ENCODE measurements at places on chromosomes 5 and 9.

DNA sequence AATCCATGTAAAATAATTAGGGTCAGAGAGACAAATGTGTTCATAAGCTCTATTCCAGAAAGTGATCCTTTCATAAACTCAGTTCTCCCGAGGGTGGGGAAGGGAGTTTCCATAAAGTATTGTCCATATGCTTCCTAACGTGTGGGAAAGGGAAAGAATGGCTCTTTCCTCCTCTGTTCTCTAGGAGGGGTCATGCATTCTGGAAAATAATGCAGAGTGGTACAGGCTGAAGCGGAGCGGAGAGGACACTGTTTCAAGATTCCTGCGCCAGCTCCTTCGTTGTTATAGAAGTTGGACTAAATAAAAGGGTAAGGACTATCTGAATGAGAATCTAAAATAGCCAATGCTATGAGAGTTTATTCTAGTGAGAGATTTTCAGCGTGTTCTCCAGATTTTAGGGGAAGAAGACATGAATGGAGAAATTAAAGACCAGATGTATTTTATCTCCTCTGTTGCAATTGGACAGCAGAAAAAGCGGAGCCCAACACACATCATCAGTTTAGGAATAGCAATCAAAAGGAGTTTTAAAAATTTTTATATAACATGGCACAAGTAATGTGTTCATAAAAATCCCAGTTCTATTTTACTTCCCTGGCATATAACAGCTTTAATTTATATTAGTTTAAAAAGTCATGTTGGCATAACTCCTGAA is 166.9 kb upstream of the MPDZ start:
- DNase-seq, result no peak

DNA sequence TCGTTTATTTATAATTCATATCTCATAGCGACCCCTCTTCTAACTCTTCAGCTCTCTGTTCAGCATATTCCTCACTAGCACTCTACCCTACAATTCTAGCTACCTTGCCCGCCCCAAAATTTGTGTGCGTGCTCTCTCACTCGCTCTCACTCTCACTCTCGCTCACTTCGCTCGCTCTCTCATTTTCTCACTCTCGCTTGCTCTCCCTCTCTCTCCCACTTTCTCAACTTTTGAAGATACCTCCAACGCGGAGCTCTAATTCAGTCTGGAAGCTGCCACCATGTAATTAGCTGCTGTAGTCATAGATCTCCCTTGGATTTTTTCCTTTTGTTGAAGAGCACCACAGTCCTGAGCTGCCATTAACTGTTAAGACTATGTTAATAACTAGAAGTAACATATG is 30.4 kb downstream of the GPR21 start:
- DNase-seq, result no peak

DNA sequence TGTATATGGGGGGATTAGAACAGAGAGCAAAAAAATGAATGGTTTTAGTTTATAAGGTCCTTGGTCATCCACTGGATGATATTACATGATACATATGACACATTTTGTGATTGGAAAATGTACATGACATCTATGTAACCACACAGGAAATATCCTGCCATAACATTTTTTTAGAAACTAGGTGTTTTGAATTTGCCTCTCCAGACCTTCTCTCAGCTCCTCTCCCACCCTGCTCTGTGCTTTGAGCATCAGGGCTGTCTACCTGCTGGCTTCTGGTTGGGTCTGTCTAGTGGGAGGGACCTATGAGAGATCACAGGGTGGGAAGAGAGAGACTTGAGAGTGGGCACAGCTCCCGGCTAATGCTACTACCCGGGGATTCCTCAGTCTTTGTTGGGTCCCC is 24.4 kb downstream of the AKNA start:
- no peak for DNase-seq

GRCh38 chr5:116771466-116772151 is 197.0 kb upstream of the SEMA6A start:
- no peak for DNase-seq

DNA sequence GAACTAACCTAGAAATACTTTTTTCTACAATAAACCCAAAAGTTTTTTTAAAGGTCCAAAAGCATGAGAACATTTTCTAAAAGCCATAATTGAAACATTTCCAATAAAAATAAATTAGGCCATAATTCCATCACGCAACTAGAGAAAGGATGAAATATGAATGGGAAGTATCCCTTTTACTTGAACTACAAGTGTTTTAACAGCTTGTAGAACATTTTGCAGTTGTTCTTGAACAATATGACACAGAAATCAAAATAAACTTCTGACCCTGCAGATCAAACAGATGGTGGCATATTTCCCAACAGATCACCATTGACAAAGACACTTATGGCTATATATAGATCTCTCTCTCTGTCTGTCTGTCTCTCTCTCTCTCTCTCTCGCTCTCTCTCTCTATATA is 624.4 kb downstream of the PSAT1 start:
- DNase-seq, result no peak

- no peak for DNase-seq
Measured at GRCh38 chr9:136545692-136545964, 220 bp downstream of the NOTCH1 start.

GRCh38 chr5:527646-528628 is 3.7 kb upstream of the SLC9A3 start:
- DNase-seq, result no peak

DNA sequence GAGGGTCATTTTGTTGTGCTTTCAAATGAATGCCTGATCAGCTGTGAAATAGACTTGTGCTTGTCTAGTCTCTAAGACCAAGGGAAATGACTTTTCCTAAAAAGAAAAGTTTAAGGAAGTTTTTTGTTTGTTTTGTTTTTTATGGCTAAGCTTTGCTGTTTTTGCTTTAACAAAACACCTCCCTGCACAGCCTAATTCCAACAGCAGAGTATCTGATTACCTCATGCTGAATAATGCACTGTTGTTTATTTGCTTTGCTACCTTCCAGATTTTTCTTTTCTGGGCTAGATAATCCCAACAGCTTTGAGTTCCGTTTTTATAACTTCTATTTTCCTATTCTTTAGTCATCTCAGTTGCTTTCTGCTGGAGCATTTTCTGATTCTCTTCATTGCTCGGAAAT is 95.8 kb downstream of the AOPEP start:
- DNase-seq, result no peak

- no peak for DNase-seq
Measured at GRCh38 chr5:148206620-148207019, 3.8 kb downstream of the SPINK6 start.

DNA sequence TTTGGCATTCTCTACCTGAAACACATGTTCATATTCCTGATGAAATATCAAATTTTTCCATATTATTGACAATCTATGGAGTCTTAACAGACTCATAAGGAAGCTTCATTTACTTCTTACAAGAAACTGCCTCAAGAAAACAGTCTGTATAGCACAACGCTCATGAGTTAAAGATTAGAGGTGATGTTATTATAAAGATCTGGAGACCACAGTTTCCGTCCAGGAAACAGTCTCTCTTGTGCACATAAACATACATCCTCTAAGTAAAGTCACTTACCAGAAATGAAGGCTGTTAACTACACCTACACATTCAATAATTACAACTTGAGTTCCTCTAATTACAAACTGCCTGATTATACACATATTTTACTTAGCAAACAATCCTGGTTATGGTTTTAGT is 86.9 kb downstream of the RAPGEF6 start:
- DNase-seq, result no peak

DNA sequence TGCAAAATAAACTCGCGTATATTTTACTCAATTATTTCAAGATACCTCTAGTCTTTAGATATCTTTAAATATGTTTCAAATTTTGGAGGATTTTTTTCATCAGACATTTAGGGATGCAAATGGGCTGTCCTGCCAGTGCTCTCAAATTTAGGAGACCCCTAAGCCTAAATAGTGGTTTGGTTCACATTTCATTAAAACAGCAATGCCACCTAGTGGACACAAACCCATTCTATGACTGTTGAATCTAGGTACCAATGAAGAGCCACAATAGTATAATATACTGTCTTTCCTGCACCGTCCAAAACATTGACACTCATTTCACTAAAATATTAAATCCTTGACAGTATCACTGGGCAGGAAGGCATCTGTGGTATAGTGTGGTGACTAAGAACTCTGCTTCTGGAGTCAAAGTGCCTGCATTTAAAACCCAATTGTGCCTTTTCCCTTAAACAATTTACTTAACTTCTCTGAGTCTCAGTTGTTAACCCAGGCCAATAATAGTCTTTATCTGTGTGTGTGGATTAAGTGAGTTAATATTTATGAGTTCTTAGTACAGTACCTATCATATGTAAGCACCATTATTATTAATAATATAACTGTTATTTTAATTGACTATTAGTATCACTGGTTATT is 148.0 kb downstream of the RORB start:
- no peak for DNase-seq

- no peak for DNase-seq
Measured at GRCh38 chr9:129865668-129866320, 30.5 kb downstream of the USP20 start.

GRCh38 chr5:69212022-69212421 is 22.6 kb downstream of the CENPH start:
- DNase-seq, result no peak

DNA sequence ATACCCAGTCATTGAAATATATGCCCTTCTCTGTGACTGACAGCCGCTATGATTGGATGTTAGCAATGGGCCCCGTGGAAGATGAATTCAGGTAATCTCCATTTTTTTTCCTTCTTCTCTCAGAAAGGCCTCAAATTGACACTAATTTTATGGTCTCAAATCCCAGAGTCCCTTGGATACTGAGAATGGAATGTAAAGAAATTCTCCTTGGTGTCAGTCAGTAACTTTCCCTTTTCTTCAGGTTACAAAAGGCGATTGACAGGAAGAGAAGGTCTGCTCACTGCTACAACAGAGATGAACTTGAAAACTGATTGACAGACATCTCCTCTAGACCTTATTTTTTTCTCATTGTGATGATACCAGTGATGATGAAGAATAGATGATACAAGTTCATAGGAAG is 748.3 kb downstream of the MAT2B start:
- DNase-seq, result no peak

DNA sequence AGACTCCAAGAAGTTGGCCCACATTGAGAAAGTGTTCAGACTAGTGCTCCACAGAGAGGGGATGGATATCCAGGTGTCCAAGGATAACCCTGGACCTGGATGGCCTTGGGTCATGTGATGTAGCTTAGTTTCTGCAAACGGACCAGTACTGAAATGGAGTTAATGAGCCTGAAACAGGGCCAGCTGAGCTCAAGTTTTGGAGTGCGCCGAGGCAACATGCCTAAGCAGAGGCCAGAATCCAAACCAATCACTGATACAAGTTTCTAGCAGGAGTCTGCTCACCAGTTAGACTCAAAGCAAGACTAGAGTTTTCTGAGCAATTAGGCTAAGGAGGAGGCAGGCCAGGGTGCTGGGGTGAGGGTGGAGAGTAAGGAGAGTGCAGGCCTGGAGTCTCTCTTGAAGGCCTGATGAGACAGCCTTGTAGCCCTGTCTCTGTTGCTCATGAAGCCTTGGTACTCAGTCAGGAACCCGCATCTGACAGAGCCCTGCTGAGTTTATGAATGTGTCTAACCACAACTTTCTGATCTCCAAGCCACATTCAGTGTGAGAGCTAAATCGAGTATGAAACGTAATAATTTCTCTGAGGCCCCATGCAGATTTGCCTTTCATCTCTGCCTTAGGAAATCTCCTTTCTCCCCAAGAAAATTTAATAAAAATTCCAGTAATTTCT is 68.9 kb upstream of the EQTN start:
- DNase-seq, result no peak

DNA sequence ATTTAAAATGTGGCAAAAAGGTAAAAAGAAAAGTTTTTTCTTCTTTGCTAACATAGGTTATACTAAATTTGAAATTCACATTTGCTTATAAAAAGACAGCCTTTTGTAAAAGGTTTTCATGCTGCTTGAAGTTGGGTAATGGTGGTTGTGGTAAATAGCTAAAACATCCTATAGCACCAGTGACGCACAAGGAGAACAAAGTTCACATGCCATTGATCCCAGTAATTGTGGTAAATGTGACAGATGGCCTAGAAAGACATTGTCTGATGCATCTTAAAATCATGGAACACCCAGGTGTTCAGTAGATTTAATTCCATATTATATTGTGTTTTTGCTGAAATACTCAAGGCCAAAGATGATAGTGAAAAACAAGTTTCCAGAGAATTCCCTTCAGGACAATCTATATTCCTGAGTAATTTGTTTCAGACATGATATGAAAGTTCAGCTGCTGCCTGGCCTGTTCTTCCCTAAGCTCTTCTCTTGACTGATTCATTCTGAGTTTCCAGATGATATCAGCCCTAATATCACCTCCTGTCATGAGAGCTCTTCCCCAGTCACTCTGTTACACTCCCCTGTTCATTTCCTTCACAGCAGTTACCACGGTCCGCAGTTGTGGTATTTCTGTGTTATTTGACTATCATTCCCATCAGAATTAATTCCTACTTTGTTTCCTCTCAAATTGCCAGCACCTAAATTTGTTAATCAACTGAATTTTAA is 4.6 kb upstream of the FBXL17 start:
- no peak for DNase-seq

- no peak for DNase-seq
Measured at GRCh38 chr5:55908804-55909203, 57.6 kb downstream of the IL31RA start.

DNA sequence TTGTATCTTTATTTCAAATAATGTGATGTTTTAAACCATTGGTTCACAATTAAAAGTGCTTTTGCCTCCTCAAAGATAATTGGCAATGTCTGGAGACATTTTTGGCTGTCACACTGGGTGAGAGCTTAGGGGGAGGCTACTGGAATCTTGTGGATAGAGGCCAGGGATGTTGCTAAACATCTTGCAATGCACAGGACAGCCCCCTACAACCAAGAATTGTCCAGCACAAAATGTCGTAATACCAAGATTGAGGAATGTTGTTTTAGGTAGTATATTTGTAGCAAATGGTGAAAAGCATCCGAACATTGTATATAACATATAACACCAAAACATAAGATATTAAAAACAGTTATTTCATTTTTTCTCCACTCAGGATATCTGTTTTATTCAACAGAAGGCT is 99.8 kb downstream of the SLC44A1 start:
- DNase-seq, result no peak

DNA sequence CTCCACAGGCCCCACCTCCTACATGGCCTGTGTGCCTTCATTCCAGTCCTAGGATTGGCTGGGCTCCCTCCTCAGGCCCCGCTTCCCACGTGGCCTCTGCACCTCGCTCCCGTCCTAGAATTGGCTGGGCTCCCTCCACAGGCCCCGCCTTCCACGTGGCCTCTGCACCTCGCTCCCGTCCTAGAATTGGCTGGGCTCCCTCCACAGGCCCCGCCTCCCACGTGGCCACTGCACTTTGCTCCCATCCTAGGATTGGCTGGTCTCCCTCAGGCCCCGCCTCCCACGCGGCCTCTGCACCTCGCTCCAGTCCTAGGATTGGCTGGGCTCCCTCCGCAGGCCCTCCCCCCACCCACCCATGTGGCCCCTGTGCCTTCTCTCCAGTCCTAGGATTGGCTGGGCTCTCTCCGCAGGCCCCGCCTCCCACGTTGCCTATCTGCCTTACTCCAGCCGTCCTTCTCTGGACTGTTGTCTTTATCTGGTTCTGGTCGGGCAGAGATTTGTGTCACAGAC is 45.3 kb upstream of the CACNA1B start:
- no peak for DNase-seq

- no peak for DNase-seq
Measured at GRCh38 chr9:85715587-85715986, 26.2 kb downstream of the AGTPBP1 start.

- peak; percentile 20 for DNase-seq
Measured at GRCh38 chr5:132385326-132386105, 16.0 kb downstream of the SLC22A5 start.

- no peak for DNase-seq
Measured at GRCh38 chr5:156680831-156681230, 169.3 kb upstream of the PPP1R2B start.

- DNase-seq, result no peak
Measured at GRCh38 chr5:96388176-96388575, 44.9 kb downstream of the PCSK1 start.

- DNase-seq, result no peak
Measured at GRCh38 chr5:154999865-155000264, 13.7 kb upstream of the KIF4B start.
